ENCODE measurements at places on chromosomes 7 and 10. TPM values are rescaled to one million over a fixed set of nuclear protein-coding genes. Genes with fewer than 3 reads are reported as not detected.
A peak's percentile ranks its signal among the peaks of the same experiment; 100 is the strongest.

LYZL2 gene
- not detected for total RNA-seq

DNA sequence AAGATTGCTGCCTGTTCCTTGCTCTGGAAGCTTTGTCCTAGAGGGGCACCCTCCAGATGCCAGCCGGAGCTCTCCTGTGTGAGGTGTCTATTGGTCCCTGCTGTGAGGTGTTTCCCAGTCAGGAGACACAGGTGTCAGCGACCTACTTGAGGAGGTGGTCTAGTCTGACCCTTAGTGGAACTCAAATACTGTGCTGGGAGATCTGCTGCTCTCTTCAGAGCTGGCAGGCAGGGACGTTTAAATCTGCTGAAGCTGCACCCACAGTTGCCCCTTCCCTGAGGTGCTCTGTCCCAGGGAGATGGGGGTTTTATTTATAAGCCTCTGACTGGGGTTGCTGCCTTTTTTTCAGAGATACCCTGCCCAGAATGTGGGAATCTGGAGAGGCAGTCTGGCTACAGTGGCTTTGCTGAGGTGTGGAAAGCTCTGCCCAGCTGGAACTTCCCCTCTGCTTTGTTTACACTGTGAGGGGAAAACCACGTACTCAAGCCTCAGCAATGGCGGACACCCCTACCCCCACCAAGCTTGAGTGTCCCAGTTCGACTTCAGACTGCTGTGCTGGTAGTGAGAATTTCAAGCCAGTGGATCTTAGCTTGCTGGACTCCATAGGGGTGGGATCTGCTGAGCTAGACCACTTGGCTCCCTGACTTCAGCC is 119.2 kb downstream of the PPP1R9A start:
- DNase-seq = no peak

GDF10 gene
- 6.6 TPM for total RNA-seq

PALD1 gene
- 4.9 TPM for total RNA-seq

DNA sequence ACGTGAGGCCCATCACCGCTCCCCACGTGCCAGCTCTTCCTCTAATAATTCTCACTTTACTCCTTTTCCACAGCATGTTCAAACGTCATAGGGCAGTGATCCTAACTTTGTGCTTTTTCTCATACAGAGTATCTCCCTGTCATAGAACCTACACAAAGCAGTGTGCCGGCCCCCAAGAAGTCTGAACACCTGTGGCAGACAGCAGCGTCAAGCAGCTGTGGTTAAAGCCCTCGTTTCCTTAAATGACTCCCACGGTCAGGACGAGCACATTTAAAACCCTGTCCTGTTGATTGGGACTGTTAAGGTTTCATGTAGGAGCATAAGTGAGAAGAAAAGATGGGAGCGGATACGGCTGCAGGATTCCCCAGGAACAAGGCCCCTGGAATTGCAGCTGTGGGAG is 267.2 kb downstream of the DIP2C start:
- no peak for DNase-seq

DNA sequence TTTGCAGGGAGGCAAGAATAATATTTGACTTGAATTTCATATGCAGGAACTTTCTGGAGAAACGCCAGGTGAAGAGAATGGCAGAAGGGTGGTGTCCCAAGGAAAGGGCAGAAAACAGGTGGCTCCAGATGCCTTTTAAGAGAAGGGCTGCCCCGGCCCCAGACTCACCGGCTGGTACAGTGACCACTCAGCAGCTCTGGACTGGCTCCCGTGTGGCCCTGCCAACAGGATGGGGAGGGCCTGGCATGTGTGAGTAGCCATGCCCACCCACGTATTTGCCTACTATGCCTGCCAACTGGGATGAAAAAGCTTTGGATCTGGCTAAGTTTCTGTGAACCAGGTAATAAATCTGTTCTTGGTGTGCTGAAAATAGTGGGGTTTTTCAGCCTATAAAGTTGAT is 159.5 kb downstream of the PRKAG2 start:
- DNase-seq = peak; percentile 69

CAMK1D gene
- total RNA-seq = 12.5 TPM

GRCh38 chr7:142797391-142798377 is 26.9 kb downstream of the PRSS2 start:
- DNase-seq = no peak

SHTN1 gene
- 24.7 TPM for total RNA-seq

DNA sequence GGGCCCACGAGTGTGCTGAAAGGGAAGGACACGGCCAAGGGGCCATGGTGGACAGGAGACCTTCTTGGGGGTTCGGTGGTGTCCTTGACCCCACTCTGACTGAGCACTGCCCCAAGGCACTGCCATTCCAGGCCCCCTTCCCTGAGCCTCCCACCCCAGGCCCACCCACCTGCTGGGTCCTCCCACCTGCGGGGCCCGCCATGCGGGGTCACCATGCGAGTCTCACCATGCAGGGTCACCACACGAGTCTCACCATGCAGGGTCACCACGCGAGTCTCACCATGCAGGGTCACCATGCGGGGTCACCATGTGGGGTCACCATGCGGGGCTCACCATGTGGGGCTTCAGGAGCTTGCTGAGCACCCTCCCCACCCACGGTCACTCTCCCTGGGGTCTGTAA is 76.3 kb downstream of the LHPP start:
- no peak for DNase-seq

- peak; percentile 82 for DNase-seq
Observed at GRCh38 chr7:7830122-7830878, 111.9 kb upstream of the RPA3 start.

SUN3 gene
- total RNA-seq = not detected

DNA sequence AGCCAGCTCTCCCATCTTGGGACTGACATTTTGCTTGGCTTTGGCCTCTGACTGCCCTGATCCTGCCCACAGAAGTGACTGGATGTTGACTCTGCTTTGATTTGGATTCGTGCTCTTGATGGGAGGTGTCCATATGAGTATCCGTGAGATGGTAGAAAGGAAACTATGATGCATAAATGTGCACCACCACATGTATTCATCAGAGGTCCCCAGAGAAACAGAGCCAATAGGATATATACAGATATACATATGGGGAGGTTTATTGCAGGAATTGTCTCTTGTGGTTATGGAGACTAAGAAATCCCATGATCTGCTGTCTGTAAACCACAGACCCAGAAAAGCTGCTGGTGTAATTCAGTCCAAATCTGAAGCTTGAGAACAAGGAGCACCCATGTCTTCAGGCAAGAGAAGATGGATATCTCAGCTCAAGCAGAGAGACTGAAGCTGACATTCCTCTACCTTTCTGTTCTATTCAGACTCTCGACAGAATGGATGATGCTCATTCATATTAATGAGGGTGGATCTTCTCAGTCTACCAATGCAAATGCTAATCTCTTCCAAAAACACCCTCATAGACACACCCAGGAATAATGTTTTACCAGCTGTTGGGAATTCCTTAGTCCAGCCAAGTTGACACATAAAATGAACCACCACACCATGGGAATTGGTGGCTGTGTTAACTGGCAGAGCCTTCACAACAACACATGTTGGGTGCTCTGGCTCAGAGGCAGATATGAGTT is 390.7 kb downstream of the CCSER2 start:
- no peak for DNase-seq

STK31 gene
- not detected for total RNA-seq

CLDN4 gene
- total RNA-seq = 65.6 TPM

DNA sequence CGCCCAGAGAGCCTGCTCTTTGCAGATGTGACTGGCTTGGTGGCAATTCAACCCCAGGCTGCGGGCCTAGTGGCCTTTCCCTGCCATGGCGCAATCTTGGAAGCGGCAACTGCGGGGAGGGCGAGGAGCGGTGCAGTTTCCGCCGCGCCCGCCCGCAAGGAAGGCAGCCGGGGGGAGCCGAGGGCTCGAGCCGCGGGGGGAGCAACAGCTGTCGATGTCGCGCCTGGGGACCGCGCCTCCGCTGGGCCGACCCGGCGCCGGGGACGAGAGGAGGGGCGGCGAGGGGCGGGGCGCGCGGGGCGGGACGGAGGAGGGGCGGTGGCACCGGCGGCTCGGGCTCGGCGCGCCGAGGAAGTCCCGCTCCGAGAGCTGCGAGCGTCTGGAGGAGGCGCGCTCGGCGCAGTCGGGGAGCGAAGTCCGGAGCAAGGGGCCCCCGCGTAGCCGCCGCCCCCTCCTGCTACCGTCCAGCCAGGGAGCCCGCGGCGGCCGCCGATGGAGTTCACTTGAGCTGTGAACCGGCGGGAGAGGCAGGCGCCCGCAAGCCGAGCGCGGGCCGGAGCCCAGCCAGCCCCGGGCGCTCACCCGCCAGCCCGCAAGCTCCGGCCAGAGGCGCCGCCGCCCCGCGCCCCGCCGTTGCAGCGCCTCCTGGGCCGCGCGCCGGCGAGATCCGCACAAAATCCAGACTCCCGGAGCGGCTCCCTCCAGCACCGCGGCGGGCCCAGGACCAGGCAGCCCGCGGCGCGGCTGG is 438.1 kb upstream of the GALNT17 start:
- peak; percentile 60 for DNase-seq

Measured in body of pancreas (tissue), 4 donors.